ENCODE measurements at places on chromosomes 7 and 10.
A peak's percentile ranks its signal among the peaks of the same experiment; 100 is the strongest.

GRCh38 chr10:22666287-22667092 lies 47.9 kb downstream of the PIP4K2A start:
- DNase-seq, result no peak

- no peak for DNase-seq
Measured at GRCh38 chr7:74068378-74069085, 15.1 kb upstream of the LIMK1 start.

DNA sequence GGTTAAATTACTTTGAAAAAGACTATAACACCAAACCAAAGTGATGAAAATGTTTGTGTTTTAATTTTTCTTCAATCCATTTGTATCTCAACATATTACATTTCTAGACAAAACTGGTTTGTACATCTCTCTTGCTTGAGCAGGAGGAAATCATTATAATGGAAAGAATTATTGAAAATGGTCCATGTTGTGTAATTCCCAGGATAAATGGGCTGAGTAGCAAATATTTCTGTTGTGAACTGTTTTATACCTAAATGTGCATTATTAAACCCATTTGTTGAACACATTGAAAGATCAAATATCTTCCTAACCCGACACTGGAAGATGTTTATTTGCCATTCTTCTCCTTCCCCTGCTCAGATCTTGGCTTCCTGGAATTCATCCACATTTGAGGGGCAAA lies 14.1 kb upstream of the CDK6 start:
- no peak for DNase-seq

DNA sequence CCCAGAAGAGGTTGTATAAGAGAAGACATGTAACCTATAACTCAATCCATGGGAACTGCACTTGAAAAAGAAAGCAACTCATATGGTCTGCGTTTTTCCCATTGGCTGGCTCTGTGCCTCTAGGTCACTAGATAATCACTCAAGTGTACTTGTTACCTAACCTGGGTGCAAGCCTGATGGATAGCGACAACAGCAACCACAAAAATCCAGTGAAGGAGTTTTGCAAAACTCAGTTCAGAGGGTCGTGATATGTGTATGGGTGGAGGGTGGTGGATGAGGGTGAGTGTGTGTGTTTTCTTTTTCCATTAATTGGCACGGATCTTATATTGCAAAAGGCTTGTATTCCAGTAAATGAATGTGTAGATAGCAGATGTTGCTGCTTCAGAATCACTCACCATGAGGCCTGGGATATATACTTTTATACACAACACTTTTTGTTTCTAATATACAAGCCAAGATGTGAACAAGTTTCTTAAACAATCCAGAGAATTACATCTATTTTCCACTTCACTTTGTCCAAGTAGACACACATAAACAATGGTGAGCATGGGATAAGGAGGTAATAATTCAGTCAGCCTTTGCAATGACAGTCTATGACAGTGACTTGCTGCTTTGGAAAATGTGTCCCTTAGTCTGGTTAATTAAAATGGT lies 286.9 kb upstream of the DKK1 start:
- no peak for DNase-seq

- DNase-seq, result no peak
Measured at GRCh38 chr10:52853704-52854103, 81.1 kb upstream of the MBL2 start.

GRCh38 chr7:48424731-48425130 lies 253.5 kb downstream of the ABCA13 start:
- DNase-seq, result no peak

GRCh38 chr10:131641231-131641630 lies 259.6 kb upstream of the PPP2R2D start:
- DNase-seq, result no peak

DNA sequence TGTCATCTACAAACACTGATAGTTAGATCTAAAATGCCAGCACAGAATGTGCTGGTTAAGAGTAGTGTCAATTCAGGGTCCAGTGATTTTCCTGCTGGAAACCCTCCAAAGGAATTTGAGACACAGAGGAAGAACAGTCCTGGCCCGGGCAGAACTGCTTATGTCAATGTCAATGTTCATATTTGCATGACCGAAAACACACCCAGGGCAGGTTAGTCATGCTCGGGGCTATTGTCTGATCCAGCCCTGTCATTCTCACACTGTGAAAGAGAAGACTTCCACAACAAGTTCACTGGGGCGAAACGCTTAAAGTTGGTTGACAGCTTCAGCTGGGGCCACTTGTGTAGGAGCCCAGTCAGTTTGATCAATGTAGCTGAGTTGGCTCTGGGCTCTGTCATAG lies 139.3 kb downstream of the C1GALT1 start:
- no peak for DNase-seq

DNA sequence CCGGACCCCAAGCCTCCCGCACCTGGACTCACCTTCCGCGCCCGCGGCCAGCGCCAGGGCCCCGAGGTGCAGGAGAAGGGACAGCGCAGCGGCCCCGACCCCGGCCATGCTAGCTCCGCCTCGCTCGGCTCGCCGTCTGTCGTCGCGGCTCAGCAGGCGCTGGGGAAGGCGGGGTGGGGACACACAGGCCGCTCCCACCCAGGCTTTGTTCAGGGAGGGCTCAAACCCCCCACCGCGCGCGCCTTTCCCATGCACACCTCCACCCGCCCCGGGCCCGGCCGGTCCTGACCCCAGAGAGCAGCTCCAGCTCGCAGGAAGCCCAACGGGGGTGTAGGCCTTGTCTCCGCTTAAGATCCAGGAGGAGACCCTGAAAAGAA lies at the start of gene KCP:
Gene KCP (minus strand): TSS at position 141 of the 377 bp plus-strand sequence. CDS start 33 bp downstream, at position 108.
- no peak for DNase-seq

- no peak for DNase-seq
Measured at GRCh38 chr10:94006591-94007550, 13.1 kb downstream of the PLCE1 start.

GRCh38 chr7:28020302-28020940 lies 160.2 kb downstream of the JAZF1 start:
- DNase-seq, result peak; percentile 82

- peak; percentile 42 for DNase-seq
Measured at GRCh38 chr10:112082120-112082519, 101.4 kb downstream of the GPAM start.

DNA sequence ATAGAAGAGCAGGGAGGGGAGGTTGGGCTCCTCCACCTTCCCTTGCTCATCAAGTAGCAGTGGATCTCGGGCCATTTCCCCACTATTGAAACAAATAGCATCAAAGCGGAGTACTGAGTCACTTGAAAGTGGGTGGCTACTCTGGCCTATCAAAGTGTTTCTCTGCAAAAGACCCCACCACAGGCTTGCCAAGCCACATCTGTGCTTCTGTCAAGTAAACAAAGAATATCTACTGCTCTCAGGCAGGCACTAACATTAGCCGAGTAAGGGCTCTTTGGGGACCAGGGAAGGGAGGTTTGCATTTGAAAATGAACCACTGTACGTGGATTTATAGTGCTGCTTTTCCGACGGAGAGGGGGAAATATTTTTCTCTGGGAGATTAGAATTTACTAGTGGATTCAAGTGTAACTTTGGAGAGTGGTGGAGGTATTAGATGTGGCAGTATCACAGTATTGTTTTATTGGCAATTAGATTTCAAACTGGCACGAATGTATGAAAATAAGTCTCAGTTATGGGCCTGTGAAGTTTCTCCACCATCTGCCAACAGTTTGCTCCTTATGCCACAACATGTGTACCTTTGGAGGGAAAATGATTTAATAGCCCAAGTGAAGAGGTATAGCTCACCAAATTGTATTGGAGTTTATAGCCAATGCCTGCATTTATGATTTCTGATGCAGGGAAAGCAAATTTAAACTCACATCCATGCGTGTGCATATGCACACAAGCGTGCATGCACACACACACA lies 97.5 kb downstream of the RPS24 start:
- DNase-seq, result peak; percentile 88

DNA sequence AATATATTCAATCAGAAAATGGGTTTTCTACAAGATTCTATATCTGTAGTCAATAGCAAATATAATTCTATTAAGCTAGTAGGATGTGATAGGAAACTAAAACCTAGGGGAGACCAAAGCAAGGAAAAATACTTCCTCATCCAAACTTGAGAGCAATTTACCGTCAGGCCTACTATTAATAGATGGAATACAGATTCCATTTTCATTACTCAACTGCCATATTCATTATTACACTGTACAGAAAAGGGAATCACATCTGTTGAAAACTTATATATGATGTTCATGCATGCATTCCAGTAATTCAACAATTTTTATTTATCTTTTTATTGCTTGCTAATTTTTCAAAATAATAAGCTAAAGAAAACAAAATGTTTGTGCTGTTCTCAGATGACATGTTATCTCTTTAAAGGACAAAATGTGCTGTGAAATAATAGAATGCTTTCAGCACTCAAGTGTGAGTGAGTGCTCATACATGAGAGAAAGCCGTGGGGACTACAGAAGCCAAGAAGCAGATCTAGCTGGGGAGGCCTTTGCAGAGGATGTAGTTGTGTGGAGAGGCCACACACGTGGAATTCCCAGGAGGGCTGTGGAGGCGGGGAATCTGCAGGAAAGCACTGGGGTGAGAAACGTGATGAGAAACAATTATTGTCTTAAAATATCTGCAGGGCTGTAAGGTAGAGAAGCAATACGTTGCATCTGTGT lies 110.0 kb downstream of the EGFR start:
- DNase-seq, result no peak

DNA sequence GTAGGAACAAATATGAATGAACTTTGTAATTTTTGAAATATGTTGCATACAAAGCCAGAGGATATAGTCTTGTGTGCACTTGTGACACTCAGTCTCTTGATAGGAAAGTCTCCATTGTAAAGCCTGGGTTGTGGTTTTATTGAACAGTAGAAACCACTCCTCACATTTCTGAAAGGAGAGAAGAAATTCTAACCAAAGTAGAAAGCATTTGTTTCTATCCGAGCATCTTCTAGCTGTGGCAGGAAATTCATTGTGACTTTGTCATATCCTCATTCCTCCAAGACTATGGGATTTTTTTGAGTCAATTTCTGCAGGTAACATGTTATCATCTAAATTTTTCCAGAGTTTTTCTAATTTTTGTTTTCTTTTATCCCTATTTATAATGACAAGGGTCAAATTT lies 55.5 kb upstream of the NCF1 start:
- DNase-seq, result no peak

DNA sequence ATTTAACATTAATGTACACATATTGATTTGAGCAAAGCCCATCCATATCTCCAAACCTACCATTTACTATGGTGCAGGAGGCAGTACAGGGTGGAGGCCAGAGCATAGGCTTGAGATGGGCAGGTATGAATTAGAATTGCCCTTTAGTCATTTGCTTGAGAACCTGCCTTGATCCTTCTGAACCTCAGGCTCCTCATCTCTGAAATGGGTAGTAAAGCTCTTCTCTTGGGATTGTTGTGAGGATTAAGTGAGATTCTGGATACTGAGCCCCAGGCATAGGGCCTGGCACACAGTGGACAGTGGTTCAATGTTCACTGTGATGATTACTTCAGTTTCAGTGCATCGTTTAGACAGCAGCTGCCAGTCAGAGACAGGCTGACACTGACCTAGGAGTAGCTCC lies 5.0 kb upstream of the ATXN7L1 start:
- DNase-seq, result no peak

DNA sequence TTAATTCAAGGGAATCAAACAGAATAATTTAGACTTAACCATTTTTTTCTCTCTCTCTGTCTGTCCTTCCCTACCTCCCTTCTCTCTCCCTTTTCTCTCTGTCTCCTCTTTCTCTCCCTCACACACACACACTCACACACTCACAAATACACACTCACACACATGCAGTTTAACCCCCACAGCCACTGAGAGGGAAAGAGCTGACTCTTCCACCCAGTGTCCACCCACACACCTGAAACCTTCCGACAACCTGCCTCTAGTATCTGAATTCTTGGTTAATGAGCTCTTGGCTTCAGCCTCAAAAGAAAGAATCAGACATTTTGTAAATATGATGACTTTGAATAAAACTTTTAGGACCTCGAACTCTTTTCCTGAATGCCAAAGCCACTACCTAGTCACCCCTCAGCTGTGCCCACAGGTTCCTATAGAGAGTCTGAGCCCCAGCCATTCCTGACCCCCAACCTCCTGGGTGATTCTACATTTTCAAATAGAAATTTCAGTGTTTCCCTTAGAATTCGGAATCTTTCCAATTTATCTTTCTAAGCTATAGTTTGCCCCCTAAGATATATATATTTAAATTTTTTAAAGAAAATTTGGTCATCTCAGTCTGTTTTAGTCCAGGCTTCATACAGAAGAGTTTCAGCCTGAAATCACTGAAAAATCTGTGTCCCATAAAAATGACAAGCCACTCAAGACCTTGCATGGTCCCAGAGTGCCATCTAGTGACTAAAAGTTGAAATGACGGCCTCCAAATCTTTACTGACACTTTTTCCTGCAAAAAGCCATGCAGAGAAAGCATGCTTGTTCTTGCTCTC lies 202.8 kb downstream of the IPMK start:
- peak; percentile 16 for DNase-seq

- DNase-seq, result no peak
Measured at GRCh38 chr7:26437003-26437532, 145.4 kb downstream of the SNX10 start.

- DNase-seq, result no peak
Measured at GRCh38 chr7:135147899-135148721, at the start of gene TMEM140. Gene TMEM140 (plus strand): TSS chr7:135148072. CDS start chr7:135164442, 16,370 bp downstream.

GRCh38 chr7:121515229-121515628 lies 119.1 kb upstream of the FAM3C start:
- no peak for DNase-seq

GRCh38 chr7:123237-123636 lies 69.1 kb upstream of the FAM20C start:
- DNase-seq, result no peak

GRCh38 chr7:51636503-51636902 lies 319.9 kb upstream of the COBL start:
- no peak for DNase-seq

- DNase-seq, result no peak
Measured at GRCh38 chr7:154767142-154767541, 235.8 kb downstream of the PAXIP1 start.

DNA sequence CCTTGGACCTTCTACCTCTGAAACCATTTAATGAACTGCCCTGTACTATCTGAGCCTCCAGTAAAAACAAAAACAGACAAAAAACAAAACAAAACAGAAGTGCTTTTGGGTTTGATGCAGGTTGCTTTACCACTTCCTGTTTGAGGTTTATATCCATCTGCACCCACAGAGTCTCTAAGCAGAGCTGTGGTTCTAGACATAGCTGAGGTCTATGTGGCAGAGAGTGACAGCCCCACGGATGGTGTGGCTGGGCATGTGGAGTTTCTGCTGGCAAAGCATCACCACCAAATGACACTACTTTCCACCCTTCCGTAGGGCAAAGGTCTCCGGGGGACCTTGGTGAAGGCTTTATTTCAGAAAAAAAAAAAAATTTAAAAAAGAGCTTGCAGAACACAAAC lies 754.2 kb downstream of the GRID1 start:
- DNase-seq, result no peak

DNA sequence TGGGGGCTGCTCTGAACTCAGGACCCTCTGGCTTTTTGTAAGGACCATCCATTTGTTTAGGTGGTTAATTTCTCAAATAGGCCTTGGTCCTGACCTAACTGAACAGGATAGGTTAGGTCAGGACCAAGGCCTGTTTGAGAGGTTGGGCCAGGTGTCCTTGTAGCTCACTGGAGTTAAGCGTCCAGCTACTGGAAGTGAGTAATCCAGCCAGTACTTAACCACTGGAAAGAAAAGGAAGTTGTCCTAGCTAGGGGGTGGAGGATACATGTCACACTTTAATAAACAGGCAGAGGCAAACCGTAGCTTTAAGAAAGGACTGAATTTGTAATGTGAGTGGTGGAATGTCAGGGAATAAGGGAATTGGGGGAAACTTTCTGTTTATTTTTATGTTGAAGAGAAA lies 96.0 kb downstream of the GPR85 start:
- DNase-seq, result no peak

- DNase-seq, result no peak
Measured at GRCh38 chr7:157961731-157962457, 625.1 kb downstream of the DNAJB6 start.
